H1 (cell line): ENCODE measurements at places on chromosomes 3 and 15. TPM values are rescaled to one million over a fixed set of nuclear protein-coding genes. Genes with fewer than 3 reads are reported as not detected.

SMAD6 gene
- 1.8 and 3.4 TPM in 2 replicates for polyA plus RNA-seq

COLQ gene
- 1.5 and 2.3 TPM in 2 replicates for polyA plus RNA-seq

DNA sequence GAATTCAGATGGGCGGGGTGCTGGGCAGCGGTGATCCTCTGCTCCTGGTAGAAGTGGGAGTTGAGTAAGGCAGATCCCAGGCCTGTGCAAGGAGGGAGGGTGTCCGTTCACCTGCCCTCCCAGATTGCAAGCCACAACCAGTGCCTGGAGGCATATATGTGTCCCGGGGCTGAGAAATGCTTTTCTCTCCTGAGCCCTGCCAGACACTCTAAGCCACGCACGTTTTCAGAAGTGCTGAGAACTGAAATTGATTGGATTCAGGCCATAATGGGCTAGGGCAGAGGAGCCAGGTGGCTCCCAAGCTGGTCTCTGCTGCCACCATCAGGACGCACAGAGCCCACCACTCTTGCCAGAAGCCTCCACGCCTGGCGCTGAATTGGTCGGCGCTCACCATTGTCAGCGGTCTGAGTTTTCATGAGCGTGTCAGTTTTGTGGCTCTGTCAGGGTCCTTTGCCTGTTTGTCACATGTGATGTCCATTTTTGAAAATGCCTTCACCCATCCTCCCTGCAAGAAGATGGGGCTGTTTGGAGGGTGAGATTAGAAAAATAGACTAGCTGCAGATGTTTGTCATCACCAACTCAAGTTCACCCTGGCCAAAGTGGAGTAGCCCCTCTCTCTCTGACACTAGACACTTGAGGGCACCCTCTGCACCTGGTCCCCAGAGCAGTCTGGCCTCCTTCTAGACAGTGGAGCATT, 15.4 kb upstream of the BFSP2 start:
- DNase-seq = peak; percentile 58

RBM6 gene
- 21.4 and 30.6 TPM in 2 replicates for polyA plus RNA-seq

C15orf62 gene
- polyA plus RNA-seq = 0.06 and 0.19 TPM in 2 replicates

DNA sequence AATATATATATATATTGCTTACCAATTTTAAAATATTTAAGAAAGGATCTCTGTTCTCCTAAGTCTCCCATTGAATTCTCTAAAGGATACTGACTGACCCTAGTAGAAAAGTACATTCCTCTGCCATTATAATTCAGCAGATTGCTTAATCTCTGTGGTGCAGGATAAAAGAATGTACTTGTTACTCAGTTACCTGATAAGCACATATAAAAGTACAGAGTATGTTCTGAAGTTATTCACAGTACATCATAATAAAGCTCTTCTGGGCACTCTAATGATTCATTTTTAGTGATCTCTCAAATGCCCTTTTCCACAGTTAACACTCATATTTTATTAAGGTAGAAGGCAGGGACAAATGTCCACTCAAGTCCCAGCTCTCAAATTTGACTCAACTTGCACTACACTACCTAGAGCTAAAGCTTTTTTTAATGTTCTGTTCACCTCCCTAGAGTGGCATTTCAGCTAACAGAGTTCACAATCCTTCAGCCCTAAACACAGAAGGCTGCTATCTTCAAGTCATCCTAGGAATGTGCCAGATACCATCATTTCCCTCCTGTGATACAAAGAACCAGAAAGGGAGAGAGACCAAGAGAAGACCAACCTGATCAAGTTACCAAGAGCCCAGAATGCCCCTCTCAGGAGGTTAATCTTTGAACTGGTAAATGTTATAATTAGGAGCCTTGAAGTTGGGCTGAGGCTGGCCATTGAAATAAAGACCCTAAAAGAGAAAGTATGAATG, 53.3 kb downstream of the MEIS2 start:
- no peak for DNase-seq

CCR5 gene
- not detected in 2 replicates for polyA plus RNA-seq
